ENCODE measurements at places on chromosomes 11 and 22.

- no peak for DNase-seq
Measured at GRCh38 chr11:79119491-79120284, 321.1 kb downstream of the TENM4 start.

- DNase-seq, result no peak
Measured at GRCh38 chr11:13769188-13769587, 100.7 kb downstream of the FAR1 start.

DNA sequence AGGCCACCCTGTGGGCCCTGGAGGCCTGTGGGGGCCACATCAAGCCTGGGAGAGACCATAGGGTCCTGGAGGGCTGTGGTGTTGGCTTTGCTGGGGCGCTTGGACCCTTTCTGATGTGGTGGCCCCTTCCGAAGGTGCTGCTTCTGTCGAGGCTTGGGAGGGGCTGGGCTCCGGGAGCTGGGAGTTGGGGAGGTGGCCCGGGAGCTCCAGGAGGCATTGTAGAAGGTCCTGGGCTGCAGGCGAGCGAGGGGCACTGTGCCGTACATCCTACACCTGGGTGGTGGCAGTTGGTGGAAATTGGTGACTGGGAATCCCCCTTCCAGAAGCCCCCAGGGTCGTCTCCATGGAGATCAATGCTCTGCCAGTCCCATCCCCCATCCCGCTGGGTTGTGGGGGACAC, 2.6 kb downstream of the PLA2G3 start:
- peak; percentile 21 for DNase-seq

DNA sequence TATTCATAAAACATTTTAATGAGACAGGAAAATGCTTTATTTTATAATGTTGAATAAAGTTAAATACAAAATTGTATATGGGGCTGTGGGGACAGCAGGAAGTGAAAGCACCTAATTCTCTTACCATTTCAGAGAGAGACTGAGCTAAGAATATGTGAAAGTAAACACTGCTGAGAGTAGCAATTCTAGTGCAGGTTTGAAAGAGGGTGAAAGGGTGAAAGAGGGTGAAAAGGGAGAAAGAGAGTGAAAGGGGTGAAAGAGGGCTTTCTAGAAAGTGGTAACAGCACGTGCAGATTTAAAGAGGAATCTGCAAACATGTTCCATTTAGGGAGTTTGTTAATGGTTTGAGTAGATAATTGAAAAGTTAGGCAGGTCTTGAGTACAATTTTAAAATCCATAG, 652.0 kb upstream of the CCDC90B start:
- DNase-seq, result no peak

GRCh38 chr11:66242095-66242765, 26.2 kb upstream of the RAB1B start:
- no peak for DNase-seq

DNA sequence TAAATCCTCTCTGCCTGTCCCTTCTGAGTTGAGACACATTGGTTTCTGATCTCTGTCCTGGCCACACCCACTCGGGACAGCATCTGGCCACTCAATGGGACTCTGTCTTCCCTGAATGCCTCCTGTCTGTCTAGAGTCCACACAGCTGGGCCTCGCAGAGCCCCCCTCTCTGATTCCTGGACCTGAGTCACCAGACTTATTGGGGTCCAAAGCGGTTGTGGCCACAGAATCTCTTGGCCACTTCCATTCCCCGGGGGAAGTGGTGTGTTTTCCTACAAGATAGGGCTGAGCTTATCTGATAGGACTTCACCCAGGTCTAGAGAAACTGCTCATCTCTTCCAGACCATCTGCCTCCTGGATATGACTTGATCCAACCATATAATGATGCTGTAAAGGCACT, 57.4 kb upstream of the WNT11 start:
- DNase-seq, result no peak

DNA sequence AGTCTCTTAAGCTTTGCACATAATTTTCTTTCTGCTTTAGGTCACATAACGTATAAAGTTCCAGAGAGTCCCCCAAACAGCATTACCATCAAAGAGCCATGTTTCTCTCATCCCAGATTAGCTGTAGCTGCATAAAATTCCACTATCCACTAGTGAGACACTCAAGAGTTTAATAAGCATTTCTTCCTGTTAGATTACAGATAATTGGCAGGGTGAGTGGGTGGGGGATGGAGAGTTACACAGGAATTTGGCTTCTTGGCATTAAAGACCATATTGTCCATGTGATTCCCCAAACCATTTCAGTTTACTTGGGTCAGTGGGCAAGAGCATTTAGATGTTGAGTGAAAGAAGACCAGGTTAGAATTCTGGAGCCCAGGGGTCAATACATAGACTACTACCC, 82.3 kb downstream of the FDX1 start:
- no peak for DNase-seq

DNA sequence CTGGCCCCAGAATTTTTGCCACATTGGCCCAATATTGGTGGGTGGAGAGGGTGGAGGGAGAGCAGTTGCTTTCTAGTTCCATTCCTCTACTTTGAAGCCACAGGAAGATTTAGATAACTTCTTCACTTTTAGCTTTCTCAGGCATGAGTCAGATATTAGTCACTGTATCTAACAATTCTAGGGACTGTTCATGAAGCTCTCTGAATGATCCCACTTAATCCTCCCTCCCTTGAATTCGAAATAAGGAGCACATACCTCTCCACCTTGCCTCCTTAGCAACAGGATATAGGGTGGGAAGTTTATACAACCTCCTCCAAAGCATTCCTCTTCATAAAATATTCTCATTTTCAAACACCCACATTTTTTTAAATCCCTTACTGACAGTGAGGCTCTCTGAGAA, 13.5 kb downstream of the FSHB start:
- DNase-seq, result no peak

- no peak for DNase-seq
Measured at GRCh38 chr11:33617672-33618350, 82.8 kb downstream of the C11orf91 start.

- no peak for DNase-seq
Measured at GRCh38 chr11:125663910-125664309, 16.7 kb downstream of the ACRV1 start.

GRCh38 chr11:61091373-61092279, 10.7 kb upstream of the CD5 start:
- peak; percentile 68 for DNase-seq

- no peak for DNase-seq
Measured at GRCh38 chr11:103344886-103345285, 235.7 kb downstream of the DYNC2H1 start.

DNA sequence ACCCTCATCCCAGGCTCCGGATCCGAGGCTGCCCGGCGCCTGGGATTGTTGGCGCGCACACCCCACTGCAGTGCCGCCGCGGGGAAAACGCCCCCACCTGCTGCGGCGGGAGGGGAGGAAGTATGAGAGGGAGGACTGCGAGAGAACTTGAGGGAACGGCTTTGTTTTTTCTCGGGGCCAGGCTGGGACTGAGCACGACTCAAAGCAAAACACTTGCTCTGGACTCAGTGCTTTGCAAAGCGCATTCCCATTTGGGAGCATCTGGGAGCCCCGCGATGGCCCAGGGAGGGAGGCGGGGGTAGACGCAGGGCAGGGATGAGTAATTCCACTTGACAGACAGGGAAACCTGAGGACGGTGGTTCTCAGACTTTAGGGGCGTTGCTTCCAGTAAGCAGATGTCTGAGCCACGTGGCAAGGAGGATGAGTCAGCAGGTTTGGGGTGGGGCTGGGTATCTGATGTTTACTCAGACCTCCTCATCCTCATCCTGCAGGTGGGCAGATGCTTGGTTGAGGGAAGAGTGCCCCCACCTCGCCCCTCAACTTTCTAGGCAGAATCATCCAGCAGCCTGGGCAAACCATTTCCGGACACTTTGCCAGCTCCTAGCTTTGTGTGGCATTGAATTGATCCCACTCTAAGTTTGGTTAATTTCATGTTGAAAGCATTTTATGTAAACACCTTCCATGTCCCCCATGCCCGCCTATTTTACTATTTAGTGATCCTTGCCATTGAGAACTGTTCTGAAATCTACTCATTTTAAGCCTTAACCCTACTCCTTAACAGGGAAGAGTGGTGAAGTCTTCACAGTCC, 1.5 kb downstream of the MIAT start:
- peak; percentile 77 for DNase-seq

GRCh38 chr11:26087120-26087935, 244.6 kb upstream of the ANO3 start:
- DNase-seq, result peak; percentile 27

- peak; percentile 4 for DNase-seq
Measured at GRCh38 chr22:28025333-28025732, 106.3 kb upstream of the PITPNB start.

GRCh38 chr22:49209452-49210195, 618.0 kb downstream of the BRD1 start:
- DNase-seq, result no peak

GRCh38 chr11:109507836-109508561, 86.0 kb downstream of the C11orf87 start:
- no peak for DNase-seq

DNA sequence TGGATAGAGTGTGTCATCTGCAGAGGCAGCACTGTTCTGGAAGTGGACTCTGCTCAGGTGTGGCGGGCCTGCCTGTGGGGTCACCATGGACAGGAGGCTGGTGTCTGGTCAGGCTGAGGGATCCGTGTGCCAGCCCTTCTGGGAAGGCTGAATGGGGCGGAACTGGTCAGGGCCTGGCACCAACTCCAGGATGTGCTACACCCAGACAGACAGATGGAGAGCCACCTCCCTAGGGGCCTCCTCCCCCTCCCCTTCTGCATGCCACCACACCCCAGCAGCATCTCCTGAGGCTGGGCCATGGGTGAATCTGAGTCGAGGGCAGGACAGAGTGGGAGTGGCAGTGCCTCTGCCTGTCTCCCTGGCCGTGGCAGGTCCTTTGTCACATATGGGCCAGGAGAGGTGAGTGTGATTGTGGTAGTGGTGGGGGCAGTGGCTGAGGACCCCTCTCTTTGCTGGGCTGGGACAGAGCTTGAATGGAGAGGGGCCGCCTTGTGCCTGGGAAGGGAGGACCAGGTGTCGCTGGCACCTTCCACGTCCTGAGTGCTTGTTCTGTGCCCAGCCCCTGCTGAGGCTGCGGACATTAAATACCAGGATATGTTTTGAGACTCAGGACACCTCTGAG, 29.1 kb downstream of the ST3GAL4 start:
- no peak for DNase-seq

- DNase-seq, result no peak
Measured at GRCh38 chr11:118060869-118061268, 16.0 kb upstream of the TMPRSS4 start.

DNA sequence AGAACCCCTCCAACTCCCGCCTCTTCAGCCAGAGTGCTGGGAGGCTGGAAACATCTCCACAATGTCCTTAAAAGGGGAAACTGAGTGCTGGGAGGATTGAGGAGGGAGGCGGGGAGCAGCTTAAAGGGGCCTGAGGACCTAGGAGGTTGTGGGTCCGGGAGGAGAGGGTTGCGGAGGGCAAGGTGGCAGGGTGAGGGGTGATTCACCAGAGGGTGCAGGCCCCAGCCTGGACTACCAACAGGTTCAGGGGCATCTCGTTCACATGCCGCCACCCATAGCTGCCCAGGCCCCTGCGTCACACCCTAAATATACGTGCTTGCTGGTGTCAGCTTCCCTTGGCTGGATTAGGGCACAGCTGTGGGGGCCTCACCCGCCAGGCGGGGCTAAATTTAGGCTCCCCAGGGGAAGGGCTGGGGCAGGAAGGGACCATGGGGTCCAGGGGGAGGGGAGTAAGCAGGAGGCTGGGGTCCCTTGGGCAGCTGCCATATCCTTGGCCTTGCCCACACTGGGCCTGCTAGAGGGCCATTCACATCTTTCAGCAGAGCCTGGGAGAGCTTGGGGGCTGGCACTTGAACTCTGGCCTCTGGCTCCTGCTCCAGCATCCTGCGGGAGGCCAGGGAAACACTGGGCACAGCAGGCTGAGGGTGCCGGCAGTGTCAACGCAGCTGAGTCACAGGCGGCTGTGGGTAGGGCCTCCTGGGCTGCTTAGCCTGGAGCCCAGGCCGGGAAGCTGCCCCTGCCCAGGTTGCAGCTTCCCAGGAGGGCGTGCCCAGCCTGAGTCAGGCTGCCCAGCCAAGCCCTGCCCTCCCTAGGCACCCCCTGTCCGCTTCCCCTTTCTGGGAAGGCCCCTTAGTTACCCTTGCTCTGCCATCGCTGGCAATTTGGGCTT, 1.3 kb downstream of the EHBP1L1 start:
- no peak for DNase-seq
